Stimulated activated CD8-positive, alpha-beta memory T cell treated with anti-CD3 and anti-CD28 coated beads, Interleukin-7, amount 100 ng/mL, for 1 hour (primary cell): ENCODE measurements at places on chromosomes 11 and 22.

DNA sequence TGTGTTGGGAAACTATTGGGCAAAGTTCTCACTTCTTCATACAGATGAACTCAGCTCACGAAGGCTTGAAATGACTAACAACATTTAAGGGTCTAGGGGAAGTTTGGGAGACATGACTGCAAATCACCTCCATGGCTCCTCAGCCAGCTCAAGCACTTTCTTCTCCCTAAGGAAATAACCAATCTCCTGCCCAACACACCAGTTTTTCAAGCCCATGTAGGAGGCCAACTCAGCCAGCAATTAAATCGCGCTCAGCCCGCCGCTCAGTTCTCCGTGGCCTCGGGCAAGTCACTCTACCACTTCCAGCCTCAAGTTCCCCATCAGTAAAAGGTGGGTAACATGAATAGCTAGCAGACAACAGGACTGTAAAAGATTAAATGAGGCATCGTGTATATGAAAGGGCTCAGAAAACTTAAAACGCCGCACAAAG lies 796 bp downstream of the POLDIP3 start:
- DNase-seq: no peak

- no peak for DNase-seq
Observed at GRCh38 chr11:96293598-96294021, 49.4 kb downstream of the MAML2 start.

DNA sequence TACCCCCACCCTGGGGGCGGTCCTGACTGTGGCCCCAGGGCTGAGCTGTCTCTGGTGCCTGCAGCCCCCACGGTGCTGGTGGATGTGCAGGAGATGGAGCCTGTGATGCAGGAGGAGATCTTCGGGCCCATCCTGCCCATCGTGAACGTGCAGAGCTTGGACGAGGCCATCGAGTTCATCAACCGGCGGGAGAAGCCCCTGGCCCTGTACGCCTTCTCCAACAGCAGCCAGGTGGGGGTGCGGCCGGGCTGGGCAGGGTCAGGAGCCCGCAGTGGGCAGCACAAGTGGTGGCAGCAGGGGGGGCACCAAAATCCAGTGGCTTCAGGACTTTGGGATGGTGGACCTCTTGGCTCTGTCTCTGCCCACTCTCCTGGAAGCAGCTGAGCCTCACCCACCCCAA lies 8.0 kb upstream of the NDUFS8 start:
- no peak for DNase-seq

- no peak for DNase-seq
Observed at GRCh38 chr11:113014262-113015097, 53.3 kb downstream of the NCAM1 start.

DNA sequence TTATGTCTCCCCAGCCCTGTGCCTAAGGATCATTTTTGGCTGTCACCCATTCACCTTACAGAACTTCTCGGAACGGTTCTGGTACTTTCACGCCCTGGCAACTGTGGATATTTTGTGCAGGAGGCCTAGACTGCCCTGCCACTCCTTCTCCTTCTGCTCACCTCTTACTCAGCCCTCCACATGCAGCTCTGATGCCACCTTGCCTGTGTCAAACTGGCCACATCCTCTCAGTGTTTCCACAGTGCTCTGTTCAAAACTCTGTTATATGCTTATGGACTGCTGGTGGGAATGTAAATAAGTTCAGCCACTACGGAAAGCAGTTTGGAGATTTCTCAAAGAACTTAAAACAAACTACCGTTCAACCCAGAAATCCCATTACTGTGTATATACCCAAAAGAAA lies 100.8 kb upstream of the MTMR2 start:
- DNase-seq: no peak

GRCh38 chr11:125593114-125593820 lies 615 bp downstream of the STT3A start:
- no peak for DNase-seq

GRCh38 chr11:86784241-86784681 lies 16.1 kb upstream of the PRSS23 start:
- DNase-seq: no peak

GRCh38 chr11:11956006-11956405 lies 52.4 kb downstream of the DKK3 start:
- no peak for DNase-seq

- no peak for DNase-seq
Observed at GRCh38 chr22:46043339-46043738, 66.4 kb upstream of the WNT7B start.

DNA sequence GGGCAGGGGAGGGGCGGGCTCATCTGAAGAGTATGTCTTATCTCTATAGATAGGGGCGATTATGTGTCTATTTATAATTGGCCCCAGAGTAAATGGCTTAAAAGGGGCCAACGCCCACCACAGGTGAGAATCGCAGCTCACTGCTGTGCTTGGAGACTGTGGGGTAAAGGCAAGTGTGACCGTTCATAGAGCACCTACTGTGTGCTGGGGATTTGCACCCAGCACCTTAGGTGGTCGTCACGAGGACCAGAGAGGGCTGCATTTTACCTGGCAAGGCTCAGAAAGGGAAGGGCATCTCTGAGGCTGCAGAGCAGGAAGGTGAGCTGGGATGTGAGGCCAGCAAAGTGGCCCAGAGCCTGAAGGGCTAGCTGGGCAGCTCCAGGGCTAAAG lies 13.7 kb upstream of the TCF20 start:
- DNase-seq: no peak

GRCh38 chr11:15769203-15769602 lies 587.1 kb downstream of the SOX6 start:
- no peak for DNase-seq

DNA sequence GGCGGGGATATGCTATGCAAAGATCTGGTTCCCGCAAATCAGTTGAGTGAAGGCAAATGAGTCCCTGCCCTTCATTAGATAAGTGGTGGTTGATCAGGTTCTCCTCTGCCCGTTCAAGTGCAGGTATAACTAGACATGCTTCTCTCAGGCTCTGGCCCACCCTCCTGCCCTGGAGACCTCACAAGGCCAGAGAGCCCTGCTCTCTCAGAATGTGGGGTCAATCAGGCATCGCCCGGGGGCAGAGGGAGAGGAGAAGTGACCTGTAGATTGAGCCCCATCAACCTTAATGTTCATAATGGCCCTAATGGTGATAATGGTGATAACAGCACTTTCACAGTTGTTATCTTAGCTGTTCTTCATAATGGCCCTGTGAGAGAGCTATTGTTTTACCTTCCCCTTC lies 224.3 kb downstream of the DSCAML1 start:
- no peak for DNase-seq

- DNase-seq: no peak
Observed at GRCh38 chr11:3929649-3930048, 74.2 kb downstream of the STIM1 start.

- peak; percentile 41 for DNase-seq
Observed at GRCh38 chr11:44094260-44094868, 1.1 kb upstream of the EXT2 start.

DNA sequence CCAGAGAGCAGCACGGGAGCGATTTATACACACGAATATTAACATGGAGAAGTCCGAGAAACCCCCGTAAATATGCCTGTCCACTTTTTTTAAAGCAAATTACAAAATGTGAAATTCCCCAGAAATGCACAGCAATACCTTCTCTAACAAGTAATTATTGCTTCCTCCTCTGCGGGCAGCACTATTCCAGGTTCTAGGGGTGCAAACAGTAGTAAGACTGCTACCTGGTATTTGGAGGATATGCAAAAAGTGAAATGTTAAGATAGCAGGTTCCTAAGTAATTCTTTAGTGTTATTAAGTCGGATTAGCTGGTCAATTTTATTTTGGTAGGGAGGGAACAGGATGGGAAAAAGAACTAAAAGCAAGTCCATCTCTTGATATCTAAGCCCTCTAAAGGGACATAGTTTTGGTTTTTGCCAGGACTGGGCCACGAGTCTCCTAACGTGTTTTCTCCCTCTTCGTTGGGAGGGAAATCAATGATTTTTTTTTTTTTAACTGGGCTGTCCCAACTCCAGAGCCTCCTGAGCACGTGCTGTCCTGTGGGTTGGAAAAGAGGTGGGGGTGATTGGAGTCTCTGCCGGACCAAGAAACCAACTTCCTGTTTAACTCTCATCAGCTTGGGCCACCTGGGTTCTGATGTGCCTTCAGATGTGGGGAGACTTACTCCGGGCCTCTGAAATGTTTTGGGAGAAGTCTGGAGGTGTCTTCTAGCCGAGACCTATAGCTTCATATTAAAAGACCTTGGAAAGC lies 1.7 kb upstream of the XBP1 start:
- DNase-seq: no peak

DNA sequence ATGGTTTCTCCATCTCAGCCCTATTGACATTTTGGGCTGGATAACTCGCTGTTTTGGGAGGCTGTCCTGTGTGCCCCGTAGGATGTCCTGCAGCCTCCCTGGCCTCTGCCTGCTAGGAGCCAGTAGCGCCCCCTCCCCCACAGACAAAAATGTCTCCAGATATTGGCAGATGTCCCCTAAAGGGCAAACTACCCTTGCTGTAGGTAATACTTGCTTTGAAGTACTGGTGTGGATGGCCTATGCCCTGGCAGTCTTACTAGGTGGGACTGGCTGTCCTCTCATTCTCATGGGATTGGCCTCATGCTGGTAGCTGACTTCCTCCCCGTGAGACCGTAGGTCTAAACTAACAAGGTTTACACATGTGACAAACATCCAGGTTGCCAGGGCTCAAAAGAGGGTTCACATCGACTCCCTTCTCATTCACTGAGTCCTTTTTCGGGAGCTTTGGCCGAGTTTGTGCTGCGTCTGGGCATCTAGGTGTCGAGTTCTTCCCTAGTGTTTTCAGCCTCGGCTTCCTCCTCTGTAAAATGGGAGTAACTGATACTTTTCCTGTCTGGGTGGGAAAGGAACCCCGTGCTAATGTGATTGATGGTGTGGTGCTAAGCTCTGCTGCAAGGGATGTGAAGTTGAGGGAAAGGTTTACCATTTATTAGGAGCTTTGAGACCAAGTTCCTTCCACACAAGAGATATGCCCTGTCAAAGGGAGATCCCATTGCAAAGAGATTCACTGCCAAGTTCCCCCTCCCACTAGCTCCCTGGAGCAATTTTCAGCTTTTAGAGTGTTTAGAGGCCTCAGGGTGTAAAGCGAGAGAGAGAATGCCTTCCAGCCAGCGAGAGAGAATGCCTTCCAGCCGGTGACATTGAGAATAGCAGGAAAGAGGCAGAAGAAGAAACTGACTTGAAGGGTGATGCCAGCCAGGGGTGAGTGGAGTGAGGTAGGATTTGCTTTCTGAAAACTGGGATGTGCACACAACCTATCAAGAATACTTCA lies 17.0 kb downstream of the PTPRJ start:
- DNase-seq: no peak

- no peak for DNase-seq
Observed at GRCh38 chr11:94128291-94128745, 323 bp upstream of the PANX1 start.

GRCh38 chr11:111736181-111736590 lies 30.0 kb downstream of the PPP2R1B start:
- no peak for DNase-seq

DNA sequence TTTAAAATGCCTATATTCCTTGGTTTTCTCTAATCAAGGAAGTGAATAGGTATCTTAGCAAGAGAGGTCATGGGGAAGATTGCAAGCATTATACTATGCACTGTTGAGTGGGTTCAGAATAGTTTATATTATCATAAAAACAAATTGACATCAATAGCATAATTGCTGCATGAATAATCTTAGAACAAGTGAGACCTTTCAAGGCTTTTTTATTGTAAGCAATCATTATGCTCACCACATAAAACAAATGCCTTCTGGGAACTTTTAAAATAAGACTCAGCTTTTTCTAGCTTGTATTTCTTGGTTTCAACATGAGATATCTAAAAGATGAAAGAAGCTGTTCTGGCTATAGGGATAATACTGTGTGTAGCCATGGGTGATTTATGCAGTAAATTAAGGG lies 135.6 kb upstream of the ZC3H12C start:
- no peak for DNase-seq

- DNase-seq: no peak
Observed at GRCh38 chr22:49997251-49997599, 15.3 kb downstream of the IL17REL start.

- no peak for DNase-seq
Observed at GRCh38 chr11:78381865-78382264, 35.8 kb downstream of the GAB2 start.

DNA sequence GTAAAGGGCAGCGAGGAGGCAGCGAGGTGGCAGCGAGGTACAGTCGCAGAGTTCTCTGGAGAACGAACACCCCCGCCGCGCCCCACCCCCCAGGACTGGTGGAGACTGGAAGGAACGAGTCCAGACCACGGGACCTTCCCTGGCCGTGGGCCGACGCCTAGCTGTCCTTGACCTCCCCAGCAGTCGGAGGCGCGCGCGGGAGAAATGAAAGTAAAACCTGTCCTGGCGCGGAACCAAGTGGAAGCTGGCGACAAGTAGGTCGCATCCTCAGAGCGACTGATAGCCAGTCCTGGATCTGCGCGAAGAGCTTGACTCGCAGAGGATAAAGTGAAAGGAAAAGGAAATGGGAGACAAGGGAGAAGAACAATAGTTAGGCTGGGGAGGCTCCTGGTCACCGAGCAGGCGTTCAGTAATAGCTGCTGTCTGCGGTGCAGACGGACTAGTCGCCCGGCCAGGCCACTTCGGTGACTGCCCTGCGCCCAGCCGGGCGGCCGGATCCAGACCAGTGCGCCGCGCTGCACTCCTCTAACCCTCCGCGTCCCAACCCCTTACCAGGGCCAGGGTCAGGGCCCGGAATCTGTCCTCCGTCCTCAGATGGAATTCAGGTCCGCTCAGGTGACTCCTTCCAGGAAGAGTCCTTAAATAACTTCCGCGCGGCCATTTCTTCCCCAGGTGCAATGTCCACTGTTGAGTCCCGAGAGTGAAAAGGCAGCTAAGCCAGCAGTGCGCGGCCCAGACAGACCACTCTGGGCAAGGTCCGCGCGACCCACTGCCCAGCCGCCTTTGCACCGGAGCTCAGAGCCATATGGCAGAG lies 1.9 kb upstream of the ADM start:
- DNase-seq: no peak

GRCh38 chr22:46770726-46771125 lies 8.3 kb downstream of the TBC1D22A start:
- DNase-seq: no peak

GRCh38 chr11:80846979-80847378 lies 1406.1 kb upstream of the TENM4 start:
- no peak for DNase-seq

GRCh38 chr11:64728757-64729365 lies 5.9 kb upstream of the NRXN2 start:
- no peak for DNase-seq

GRCh38 chr11:125170001-125170509 lies 5.5 kb downstream of the PKNOX2 start:
- no peak for DNase-seq

DNA sequence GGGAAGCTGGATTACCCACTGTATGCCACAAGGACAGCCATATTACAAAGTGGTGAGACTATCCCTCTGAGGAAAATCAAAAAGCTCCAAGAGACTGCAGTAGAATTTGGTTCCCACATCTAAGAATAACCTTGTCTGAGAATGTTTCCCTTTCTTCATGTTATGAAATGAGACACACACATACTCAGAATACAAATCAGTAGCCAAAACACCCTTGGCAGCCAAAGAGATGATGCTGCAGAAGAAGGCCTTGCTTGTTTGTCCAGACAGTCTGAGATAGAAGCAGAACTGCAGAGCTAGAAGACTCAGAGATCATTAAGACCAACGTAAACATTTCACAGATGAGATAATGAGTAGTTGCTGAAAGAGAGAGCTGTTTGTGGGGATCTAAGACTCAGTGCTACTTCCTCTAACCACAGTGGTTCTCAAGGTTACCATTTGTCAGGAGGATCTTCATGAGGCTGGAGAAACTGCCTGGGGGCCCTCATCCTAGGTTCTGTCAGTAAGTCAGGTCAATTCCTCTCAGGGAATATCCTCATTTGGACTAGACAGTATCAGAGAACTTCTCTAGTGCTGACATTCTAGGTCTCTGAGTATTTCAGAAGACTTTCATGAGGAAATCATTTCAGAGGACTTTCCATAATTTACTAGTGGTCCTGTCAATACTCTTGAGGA lies 38.9 kb downstream of the RELT start:
- DNase-seq: no peak
